ENCODE measurements at places on chromosomes 6 and 20.
A peak's percentile ranks its signal among the peaks of the same experiment; 100 is the strongest.

DNA sequence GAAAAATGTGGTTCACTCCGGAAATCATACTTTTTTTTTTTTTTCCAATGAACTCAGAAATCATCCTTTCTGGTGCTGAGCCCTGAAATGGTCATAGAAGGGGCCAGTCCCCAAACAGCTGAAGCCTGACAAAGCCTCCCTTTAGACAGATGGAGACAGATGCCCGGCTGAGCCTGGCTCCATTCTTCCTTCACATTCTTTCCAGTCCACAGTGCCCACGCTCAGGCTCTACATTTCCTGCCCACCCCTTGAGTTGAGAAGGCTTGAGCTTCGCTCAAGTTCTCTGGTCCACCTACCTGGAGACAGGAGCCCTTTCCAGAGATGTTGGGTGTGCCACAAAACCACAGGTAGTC is 41.2 kb downstream of the KCNK5 start:
- DNase-seq, result no peak

GRCh38 chr6:40356242-40356910 is 230.8 kb downstream of the LRFN2 start:
- peak; percentile 2 for DNase-seq

- DNase-seq, result no peak
Measured at GRCh38 chr6:161463071-161463470, 189.2 kb upstream of the AGPAT4 start.

DNA sequence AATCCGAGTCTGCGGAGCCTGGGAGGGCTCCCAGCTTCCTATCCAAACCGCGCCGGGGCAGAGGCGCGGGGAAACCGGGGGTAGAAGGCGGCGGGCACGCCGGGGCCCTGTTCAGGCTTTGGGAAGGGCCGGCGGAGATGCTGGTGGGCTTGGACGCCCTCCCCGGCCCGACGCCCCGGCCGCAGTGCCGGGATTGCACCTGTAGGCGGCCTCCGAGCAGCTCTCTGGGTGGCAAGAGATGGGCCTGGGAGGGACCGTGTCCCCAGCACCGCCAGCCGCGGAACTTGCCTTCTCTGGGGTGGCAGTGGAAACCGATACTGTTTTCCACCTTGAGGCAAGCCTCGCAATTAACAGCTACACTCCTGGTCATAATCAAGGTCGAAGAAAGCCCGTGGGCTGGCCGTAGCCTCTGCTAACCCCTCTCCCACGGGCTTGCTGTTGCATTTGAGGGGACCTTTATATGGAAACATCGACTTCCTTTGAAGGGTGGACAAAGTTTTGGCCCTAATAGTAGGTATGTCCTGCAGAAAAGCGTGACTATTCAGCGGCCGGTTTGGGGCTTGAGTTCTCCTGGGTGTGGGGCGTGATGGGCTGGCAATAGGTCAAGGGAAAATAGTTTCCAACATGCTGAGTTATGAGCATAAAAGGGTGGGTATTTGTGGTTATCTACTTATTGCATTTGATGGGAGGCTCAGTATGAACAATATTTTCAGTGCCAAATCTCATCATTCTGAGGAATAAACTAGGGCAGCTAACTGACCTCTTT is 1.1 kb upstream of the JAG1 start:
- DNase-seq, result no peak

DNA sequence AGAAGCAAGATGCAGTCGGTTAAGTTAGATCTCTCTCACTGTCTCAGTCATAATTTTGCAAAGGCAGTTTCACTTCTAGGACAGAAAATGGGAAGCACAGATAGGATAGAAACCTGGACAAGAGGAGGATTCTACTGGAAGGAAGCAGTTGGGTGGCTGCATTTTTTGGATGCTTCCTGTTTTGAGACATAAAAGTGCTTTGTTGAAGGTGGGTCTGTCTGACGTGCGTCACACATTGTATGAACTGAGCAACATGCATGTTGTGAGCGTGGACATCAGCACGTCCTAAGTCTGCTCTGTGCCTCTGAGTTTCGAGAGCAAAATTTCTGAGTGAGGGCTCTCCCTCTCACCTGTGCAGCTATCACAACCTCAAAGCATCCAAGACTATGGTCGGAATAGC is 68.7 kb upstream of the SNX9 start:
- no peak for DNase-seq

DNA sequence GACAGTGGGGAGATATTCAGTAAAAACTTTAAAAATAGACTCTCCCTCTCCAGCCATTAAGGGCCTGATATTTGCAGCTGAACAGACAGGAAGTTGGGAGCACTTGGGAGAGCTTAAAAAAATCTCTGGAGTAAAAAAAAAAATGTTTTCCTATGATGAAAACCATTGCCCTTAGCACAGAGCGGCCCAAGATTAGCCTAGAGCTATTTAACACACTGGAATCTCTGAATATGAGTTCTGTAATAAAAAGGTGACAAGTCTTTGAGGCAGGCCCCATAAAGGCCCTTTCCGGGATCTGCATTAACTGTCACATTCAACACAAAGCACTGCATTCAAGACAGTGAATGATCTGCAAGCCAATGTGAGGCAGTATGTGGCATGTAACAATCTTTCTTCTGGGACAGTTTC is 393.7 kb downstream of the ZFAND3 start:
- no peak for DNase-seq

DNA sequence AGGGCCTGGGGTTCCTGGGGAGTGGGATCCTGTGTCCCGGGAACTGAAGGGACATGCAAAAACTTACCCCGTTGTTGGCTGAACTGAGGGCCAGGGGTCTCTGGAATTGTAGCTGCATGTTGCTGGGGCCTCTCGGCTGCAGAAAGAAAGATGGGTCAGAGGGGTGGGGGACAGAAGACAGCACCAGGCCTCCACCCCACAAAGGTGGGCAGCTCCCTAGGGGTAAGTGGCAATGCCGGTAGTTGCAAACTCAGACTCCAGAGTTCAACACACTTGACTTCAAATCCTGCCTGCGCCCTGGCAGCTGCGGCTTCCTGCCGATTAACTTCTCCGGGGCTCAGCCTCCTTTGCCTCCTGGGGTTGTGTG is 4.8 kb downstream of the ZBP1 start:
- no peak for DNase-seq

- no peak for DNase-seq
Measured at GRCh38 chr20:36878941-36879340, 3.0 kb downstream of the TLDC2 start.

- DNase-seq, result no peak
Measured at GRCh38 chr6:151018046-151018445, 152.5 kb downstream of the MTHFD1L start.

DNA sequence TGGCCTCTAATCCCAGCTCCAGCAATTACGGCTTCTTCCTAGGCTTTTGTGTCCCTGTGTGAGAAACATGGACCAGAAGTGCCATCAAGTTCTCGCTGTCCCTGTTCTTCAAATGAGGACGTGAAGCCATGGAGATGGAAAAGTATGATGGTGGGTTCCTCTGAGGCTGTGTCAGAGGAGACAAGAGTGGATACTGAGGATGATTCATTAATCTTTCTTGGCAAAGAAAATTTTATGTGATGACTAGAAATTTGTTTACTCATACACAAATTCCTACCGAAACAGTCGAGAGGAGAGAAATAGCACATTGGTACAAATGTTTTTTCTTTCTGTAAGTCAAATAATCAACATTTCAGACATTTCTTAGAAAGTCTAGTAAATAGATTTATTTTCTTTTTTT is 35.0 kb upstream of the PNRC1 start:
- DNase-seq, result no peak

DNA sequence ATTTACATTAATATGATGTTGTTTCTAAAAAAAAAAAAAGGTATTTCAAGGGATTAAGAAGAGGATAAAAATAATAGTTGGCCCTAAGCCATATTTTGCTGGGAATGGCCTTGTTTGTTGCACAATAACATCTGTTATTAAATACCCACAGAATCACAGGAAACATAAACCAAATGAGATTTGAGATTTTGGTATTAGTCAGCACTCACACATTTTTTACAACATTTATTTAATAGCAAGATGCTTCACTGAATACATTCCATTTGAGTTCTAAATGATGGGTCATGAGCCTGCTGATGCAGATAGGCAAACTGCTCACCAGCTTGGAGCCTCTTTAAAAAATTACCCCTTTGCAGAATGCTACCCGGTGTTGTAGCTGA is 92.9 kb upstream of the ENPP5 start:
- DNase-seq, result no peak

DNA sequence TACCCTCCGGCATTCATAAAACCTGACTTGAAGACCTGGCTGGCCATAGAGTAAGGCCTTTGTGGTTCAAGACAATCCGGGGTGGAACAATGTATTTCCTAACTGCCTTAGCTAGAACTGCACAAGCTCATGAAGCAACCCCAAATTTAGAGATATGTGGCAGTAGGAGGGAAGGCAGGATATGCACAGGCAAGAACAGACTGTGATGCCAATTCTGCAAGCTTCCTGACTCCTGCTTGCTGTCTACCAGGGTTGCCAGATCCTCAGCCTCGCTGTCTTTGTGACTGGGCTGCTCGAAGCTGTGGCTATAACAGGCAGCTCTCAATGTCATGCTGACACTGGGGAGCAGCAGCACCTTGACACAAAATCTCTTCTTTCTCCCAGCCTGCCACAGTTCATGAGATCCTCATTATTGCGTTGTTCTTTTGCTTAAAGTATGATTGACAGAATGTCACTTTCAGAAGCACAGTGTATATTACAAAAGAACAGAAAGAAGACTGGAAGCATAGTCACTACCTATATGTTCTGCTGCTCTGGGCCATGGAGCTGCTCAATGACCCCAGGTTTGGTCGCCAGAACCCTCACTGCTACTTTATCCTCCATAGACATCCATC is 18.3 kb upstream of the SHLD1 start:
- DNase-seq, result no peak

GRCh38 chr6:110190726-110191125 is 10.5 kb downstream of the CDC40 start:
- no peak for DNase-seq

DNA sequence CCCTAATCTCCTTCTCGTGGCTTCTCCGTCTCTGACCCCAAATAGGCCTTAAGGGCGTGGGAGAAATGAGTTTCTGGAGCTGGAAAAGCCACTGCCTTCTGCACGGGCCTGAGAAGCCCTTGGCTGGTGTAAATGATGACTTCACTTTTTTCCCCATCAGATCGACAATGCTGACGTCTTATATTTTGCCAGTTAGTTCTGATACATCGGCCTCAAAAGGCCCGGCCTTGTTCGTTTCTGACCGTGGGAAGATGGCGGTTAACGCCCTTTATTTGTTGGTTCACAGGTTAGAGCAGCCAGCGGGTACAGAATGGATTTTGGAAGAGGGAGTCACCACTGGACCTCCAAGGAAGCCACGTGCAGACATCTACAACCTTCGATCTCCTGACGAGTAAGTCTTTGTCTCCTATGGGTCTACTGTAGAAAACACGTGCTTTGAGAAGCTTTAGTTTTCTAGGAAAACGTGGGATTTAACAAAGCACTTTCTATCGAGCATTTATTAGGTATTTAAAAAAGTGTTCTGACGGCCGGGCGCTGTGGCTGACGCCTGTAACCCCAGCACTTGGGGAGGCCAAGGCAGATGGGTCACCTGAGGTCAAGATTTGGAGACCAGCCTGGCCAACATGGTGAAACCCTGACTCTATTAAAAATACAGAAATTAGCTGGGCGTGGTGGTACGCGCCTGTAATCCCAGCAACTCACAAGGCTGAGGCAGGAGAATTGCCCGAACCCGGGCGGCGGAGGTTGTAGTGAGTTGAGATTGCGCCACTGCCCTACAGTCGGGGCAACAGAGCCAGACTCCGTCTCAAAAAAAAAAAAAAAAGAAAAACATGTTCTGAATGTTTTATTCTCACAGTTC is 1.2 kb upstream of the ZNFX1 start:
- no peak for DNase-seq

GRCh38 chr6:45027126-45027525 is 301.0 kb upstream of the RUNX2 start:
- DNase-seq, result no peak

DNA sequence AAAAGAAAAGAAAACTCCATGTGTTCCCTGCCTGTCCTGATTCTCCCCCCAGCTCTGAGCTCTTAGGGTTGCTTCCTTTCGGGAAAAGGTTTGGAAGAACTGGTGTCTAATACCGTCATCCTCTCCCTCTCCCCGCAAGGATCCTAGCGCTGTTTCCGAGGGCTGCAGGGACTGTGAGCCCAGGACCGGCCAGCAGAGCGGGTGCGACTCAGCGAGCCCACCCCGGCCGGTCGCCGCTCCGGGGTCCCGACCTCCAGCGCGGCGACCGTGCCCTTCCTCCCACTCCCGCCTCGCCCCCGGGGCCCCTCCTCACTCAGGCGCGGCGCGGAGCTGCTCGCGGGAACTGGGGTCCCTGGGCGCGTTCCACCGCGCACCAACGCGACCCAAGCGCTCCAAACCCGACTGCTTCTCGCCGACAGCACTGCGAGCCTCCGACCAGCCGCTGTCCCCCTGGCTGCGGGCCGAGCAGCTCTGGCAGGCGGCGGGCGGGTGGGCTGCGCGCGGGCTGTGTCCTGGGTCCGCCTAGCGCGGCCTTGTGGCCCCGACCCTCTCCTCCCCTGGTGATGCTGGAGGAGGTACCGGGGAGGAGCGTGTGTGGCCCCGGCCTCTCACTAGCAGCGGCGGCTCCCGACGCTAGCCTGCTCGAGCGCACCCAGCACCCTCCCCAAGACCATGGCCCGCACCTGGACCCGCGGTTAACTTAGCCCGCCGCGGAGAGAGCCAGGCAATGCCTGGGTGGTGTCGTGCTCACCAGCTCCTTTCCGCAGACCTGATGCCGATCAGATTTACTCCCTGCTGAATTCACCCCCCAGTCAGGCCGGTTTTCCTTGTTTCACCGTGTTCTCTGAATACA is at the start of gene PLA2G7:
PLA2G7 (minus strand) TSS at position 509 of the 853 bp plus-strand sequence. CDS start 12,484 bp downstream, outside the sequence.
- DNase-seq, result no peak

GRCh38 chr6:42366999-42367352 is 84.8 kb downstream of the TRERF1 start:
- no peak for DNase-seq

GRCh38 chr20:36214684-36215256 is 21.5 kb upstream of the AAR2 start:
- DNase-seq, result no peak

DNA sequence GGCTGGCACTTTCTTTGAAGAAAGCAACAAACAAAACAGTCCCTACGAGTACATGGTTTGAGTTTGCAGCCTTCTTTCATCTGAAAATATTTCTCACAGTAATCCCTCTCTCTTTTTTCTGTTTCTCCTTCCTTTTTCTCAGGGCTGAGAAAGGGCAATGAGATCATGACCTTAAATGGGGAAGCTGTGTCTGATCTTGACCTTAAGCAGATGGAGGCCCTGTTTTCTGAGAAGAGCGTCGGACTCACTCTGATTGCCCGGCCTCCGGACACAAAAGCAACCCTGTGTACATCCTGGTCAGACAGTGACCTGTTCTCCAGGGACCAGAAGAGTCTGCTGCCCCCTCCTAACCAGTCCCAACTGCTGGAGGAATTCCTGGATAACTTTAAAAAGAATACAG is 80.7 kb upstream of the CLDN20 start:
- DNase-seq, result no peak

DNA sequence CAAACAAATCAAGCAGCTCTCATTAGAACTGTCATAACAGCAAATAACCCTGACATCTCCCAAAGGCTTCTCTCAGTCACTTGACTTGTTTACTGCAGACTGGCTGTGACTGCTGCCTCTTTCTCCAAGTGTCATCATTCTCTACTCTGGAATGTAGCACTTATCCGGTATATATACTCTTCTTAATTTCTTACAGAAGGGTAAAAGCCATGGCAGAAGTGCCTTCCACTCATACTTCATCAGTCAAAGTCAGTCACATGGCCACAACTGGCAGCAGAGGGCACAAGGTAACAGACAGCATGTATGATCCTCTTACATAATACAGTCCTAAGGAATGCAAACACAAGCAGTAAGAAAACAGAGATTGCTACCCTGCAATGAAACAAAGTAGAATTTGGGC is 9.3 kb downstream of the NAPB start:
- DNase-seq, result no peak
